ENCODE measurements at places on chromosomes 5 and 9. TPM values are rescaled to one million over a fixed set of nuclear protein-coding genes. Genes with fewer than 3 reads are reported as not detected.
A peak's percentile ranks its signal among the peaks of the same experiment; 100 is the strongest.

GRCh38 chr9:11016081-11016480, 403.3 kb upstream of the PTPRD start:
- H3K27ac ChIP-seq, result no peak overlapping the region
- no peaks in the 10 kb centered on the region for H3K27me3 ChIP-seq
- no peaks in the 10 kb centered on the region for H3K4me1 ChIP-seq
- no peak overlapping the region for H3K4me3 ChIP-seq
- no peaks in the 10 kb centered on the region for H3K36me3 ChIP-seq
- DNase-seq, result no peak

DNA sequence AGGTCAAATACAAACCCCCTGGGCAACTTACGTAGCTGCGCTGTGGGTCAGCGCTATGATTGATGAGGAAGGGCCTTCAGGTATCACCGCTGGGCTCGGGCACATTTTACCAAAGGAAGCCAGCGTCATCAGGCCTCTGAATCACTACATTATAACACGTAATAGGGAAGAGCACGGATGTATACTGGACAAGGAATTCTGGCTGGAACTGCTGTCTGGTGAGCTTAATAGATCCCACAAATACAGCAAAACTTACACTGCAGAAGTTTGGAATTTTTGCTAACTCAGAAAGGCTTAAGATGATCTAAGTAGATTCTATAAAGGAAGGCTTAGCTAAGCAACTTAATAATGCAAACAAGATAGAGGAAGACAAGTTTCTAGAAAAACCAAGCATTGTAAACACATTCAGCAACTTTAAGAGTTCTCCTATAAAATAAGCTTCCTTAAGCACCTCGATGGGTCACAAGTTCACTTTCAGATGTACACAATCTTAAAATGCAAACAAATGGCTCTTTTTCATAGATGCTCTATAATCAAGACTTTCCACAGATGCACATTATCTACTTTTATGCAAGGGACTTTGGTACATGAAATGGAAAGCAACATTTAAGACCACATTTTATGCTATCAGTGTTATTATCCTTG, 360.1 kb upstream of the PANK3 start:
- no peak overlapping the region for H3K4me3 ChIP-seq
- no peaks in the 10 kb centered on the region for H3K36me3 ChIP-seq
- no peak for DNase-seq
- peaks cover 1% of the 10 kb centered on the region for H3K4me1 ChIP-seq
- H3K27me3 ChIP-seq, result peaks cover 50% of the 10 kb centered on the region
- no peak overlapping the region for H3K27ac ChIP-seq

PCDHGB6 gene
- 22.1 TPM for total RNA-seq

DNA sequence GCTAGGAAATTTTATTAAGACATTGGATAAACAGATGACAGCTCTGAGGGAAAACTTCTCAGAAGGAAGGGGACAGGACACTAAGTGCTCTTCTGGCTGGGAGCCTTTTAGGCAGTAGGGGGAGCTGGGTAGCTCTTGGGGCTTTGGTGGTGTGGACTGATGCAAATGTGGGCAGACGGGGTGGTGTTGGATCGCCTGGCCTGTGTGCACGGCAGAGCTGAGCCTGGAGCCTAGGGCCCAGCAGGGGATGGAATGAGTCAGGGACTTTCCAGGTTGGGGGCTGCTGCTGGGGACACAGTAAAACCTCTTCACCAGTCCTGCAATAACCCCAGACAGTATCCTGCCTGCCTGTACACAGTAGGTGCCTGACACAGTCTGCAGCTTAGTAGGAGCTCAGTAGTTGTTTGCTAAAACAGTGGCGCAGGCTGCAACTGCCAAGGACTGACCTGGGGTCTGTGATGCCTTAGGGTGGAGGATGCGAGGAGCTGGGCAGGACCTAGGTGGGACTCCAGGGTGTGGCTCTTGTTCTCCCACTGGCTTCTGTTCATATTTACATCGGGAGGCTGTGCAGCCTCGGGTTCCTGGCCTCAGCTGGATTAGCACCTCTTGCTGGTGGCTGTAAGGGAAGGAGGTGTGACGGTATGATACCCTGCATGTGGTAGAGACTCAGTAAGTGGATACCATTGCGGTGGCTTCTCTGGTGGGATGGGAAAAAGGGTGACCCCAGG, 83.8 kb downstream of the DAB2IP start:
- peaks cover 39% of the 10 kb centered on the region for H3K4me1 ChIP-seq
- H3K4me3 ChIP-seq, result peak overlapping the region; percentile 63
- H3K27ac ChIP-seq, result no peak overlapping the region
- no peaks in the 10 kb centered on the region for H3K36me3 ChIP-seq
- peaks cover 10% of the 10 kb centered on the region for H3K27me3 ChIP-seq
- peak; percentile 80 for DNase-seq

FAM153A gene
- total RNA-seq, result not detected

All from neural progenitor cell (in vitro differentiated cells).